ENCODE measurements at places on chromosomes 2 and 18.

DNA sequence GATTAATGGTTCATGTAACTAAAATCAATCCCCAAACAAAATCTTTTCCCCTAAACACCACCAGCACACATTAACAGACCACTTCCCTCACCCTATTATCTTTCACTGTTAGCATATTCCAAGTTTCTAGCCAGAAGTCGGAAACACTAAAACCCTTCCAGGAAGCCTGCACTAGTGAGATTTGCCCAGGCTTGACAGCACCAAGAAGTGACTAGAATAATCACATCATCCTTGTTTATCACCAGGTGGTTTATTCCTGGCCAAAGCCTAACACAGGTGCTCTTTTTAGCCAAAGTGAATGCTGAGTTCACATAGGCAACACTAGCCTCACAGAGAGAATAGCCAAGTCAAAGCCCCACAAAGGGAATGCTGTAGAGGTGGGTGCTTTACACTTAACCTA is 221.2 kb upstream of the HNRNPA3 start:
- DNase-seq: no peak
- H3K4me3 ChIP-seq: no peak overlapping the region
- no peaks in the 10 kb centered on the region for H3K4me1 ChIP-seq
- no peaks in the 10 kb centered on the region for H3K36me3 ChIP-seq

DNA sequence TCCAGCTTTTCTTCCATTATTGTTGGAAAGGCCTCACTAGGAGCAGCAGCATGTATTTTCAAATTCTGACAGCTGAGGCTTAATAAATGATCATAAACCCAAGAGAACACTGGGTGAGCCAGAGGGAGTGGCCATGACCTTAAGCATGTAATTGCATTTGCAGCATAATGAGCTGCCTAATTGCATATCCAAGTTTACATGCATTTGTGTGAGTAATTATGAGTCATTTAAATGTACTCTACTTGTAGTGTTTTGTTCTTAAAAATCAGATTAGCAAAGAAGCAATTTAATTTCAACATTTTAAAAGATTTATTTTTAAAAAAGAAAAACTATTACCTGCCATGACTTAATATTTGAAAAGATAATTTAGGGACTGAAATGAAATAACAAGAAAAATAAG is 74.8 kb downstream of the NOL10 start:
- DNase-seq: no peak
- no peaks in the 10 kb centered on the region for H3K27me3 ChIP-seq
- H3K4me3 ChIP-seq: no peak overlapping the region
- H3K4me1 ChIP-seq: no peaks in the 10 kb centered on the region

DNA sequence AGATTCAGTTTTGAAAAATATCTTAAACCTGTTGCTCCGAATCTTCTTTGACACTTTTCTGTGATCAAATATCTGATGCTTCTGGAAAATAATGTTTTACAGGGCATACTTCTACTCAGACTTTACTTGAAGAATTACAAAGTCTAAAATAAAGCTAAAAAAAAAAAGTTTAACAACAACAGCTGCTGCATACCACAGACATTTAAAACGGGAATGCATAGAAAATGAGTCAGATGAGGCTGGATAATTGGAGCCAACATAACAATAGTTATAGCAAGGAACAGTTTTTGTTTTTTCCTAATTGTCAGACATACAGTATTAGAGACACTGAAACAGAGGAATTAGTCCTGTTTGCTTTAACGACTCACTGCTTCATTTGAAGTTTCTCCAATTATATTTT is 1090.2 kb downstream of the SUCLG1 start:
- H3K4me1 ChIP-seq: no peaks in the 10 kb centered on the region
- H3K36me3 ChIP-seq: no peaks in the 10 kb centered on the region
- no peak overlapping the region for H3K27ac ChIP-seq
- H3K27me3 ChIP-seq: no peaks in the 10 kb centered on the region

DNA sequence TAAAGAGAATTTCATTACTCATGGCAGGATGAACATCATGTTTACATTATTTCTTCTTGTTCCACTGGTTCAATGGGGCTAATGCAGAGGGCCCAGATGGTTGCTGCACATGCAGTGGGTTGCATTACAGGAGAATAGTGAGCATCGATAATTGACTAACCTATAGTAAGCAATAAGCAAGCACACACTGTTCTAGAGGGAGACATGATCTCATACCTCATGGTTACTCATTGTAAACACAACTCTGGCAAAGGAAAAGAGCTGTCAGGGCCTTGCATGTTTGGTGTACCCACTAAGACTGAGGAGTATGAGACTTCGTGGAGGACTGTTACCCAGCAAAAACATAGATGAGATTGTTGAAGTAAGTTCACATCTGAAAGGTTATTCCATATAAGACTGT is 885.6 kb upstream of the VRK2 start:
- no peaks in the 10 kb centered on the region for H3K27me3 ChIP-seq
- no peak for DNase-seq
- H3K36me3 ChIP-seq: no peaks in the 10 kb centered on the region
- H3K4me3 ChIP-seq: no peak overlapping the region

- H3K27me3 ChIP-seq: peaks cover 25% of the 10 kb centered on the region
- no peak overlapping the region for H3K27ac ChIP-seq
- no peak overlapping the region for H3K4me3 ChIP-seq
- no peak for DNase-seq
- H3K4me1 ChIP-seq: peaks cover 25% of the 10 kb centered on the region
Measured at GRCh38 chr2:230861552-230862255, 3.0 kb upstream of the ITM2C start.

DNA sequence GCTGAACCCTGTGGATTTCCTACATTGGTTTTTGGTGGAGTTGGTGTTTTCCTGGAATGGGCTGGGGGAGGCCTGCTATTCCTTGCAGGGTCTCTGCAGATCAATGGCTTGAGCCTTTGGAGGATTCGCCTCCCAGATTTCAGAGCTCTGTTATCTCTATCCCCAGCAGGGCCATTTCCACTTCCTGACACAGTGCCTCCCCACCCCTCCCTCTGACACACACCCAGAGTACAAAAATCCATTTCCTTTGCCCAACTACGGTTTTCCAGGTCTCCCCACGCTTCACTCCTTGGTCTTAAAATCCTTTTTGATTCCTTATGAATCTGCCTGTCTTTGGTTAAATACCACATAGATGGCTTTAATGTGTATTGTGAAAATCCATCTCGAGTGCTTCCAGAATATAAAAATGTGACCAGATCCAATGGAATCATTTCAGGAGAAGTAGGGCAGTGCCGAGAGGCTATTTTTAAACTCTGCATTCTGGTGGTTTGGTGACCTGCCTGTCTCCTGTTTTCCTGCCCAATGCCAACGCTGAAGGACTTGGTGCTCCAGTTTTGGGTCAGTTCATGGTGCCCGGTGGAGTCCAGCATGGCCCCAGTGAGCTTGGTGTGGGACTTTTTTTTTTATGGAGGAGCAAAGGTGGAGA is 60.9 kb downstream of the ARL4C start:
- H3K36me3 ChIP-seq: no peaks in the 10 kb centered on the region
- no peak overlapping the region for H3K27ac ChIP-seq
- DNase-seq: no peak
- H3K27me3 ChIP-seq: no peaks in the 10 kb centered on the region
- H3K4me1 ChIP-seq: no peaks in the 10 kb centered on the region

GRCh38 chr18:69752737-69753380 is 194.8 kb downstream of the CD226 start:
- H3K36me3 ChIP-seq: no peaks in the 10 kb centered on the region
- DNase-seq: no peak
- H3K4me3 ChIP-seq: no peak overlapping the region
- no peaks in the 10 kb centered on the region for H3K4me1 ChIP-seq
- no peaks in the 10 kb centered on the region for H3K27me3 ChIP-seq
- H3K27ac ChIP-seq: no peak overlapping the region

DNA sequence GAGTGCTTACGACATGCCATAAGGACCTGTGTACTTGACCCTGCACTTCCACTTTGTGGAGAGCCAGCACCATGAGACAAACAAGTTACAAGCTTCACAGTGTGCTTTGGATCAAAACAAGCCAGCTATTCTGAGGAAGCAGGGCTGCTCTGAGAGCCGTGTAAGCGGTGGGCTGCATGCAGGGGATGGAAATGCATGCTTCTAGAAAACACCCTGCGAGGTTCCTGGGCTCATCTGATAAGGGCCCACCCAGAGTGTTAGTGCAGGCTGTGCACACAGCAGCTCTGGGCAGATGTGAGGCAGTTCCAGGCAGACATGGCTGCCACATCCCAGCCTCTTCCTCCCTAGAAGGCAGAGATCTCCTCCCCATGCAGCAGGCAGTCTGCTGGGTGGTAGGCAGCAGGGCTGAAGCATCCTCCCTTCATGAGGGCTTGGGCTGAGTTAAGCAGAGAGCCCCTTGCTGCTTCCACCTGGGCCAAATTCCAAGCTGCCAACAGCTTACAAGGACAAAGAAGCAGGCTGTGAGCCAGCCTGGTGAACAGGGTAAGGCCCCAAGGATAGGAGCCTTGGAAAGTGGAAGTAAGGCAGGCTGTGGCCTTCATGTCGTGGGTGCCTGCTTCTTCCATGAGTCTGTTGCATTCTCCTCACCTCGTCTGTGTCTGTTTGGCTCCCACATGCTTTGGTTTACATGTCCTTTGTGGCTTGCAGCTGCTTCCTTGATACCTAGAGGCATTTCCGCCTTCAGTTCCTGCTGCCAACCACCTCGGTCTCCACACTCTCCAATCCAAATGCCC is 7.7 kb downstream of the PSD4 start:
- no peak overlapping the region for H3K4me3 ChIP-seq
- peaks cover 46% of the 10 kb centered on the region for H3K4me1 ChIP-seq
- peak; percentile 59 for DNase-seq

- DNase-seq: peak; percentile 30
- no peak overlapping the region for H3K4me3 ChIP-seq
- H3K27ac ChIP-seq: no peak overlapping the region
Measured at GRCh38 chr2:1219901-1220573, 193.2 kb upstream of the TPO start.

- H3K4me3 ChIP-seq: no peak overlapping the region
- no peaks in the 10 kb centered on the region for H3K27me3 ChIP-seq
Measured at GRCh38 chr2:127419448-127420038, 1.3 kb downstream of the PROC start.

DNA sequence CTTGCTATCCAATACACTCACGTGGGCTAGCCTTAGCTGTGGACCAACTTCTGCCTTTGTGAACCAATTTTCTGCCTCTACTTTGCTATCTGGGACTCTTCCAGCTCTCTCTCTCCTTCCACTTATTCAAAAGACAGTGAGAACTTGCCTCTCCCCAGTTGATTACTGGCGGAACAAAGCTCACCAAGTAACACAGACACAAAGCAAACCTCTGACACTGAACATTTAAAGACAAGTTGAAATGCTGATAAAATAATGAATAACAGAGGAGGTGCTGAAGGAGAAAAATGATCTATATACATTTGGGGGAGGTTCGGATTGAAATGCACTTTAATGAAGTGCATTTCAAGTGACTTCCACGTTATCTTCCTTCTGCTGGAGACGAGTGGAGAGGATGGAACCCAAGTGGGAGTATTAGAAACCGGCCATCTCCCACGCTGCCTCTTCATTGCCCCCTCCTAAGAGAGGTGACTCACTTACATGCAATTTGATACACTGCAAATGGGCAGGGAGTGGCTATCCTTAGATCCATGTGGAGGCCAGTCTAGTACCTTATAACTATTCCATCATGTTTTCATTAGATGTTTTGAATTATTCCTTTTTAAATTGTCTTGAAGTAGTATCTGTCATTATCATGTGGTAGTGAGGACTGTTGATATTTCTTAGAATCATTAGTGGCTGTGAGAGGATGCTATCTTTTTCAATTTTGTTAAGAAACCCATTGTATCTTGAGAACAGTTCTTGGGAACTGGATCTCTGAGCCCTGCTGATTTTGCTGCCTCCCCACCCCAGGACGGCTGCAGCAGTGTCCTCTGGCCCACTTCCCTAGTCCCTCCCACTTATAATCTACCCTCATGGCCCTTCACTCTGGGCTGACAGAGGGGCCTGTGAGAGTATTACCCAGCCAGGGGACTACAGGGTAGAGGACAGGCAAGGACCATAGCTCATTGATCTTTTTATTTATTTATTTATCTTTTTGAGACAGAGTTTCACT is 6.0 kb upstream of the GLI2 start:
- no peak overlapping the region for H3K4me3 ChIP-seq
- no peaks in the 10 kb centered on the region for H3K36me3 ChIP-seq
- H3K4me1 ChIP-seq: peaks cover 6% of the 10 kb centered on the region
- peaks cover 17% of the 10 kb centered on the region for H3K27me3 ChIP-seq

- H3K4me3 ChIP-seq: no peak overlapping the region
- no peaks in the 10 kb centered on the region for H3K4me1 ChIP-seq
- H3K36me3 ChIP-seq: no peaks in the 10 kb centered on the region
Measured at GRCh38 chr2:127605691-127606263, 40.2 kb upstream of the GPR17 start.

GRCh38 chr2:96926791-96927190 is 56.9 kb upstream of the SEMA4C start:
- no peak for DNase-seq
- no peak overlapping the region for H3K4me3 ChIP-seq
- no peaks in the 10 kb centered on the region for H3K36me3 ChIP-seq
- H3K4me1 ChIP-seq: peaks cover 17% of the 10 kb centered on the region

- H3K4me1 ChIP-seq: no peaks in the 10 kb centered on the region
- H3K4me3 ChIP-seq: no peak overlapping the region
- no peaks in the 10 kb centered on the region for H3K36me3 ChIP-seq
- no peak overlapping the region for H3K27ac ChIP-seq
- no peaks in the 10 kb centered on the region for H3K27me3 ChIP-seq
- DNase-seq: no peak
Measured at GRCh38 chr18:68103561-68103960, 587.0 kb upstream of the DSEL start.

- DNase-seq: no peak
- H3K27ac ChIP-seq: no peak overlapping the region
- H3K36me3 ChIP-seq: no peaks in the 10 kb centered on the region
- H3K27me3 ChIP-seq: no peaks in the 10 kb centered on the region
- no peak overlapping the region for H3K4me3 ChIP-seq
Measured at GRCh38 chr2:235968616-235969324, 199.4 kb downstream of the GBX2 start.

DNA sequence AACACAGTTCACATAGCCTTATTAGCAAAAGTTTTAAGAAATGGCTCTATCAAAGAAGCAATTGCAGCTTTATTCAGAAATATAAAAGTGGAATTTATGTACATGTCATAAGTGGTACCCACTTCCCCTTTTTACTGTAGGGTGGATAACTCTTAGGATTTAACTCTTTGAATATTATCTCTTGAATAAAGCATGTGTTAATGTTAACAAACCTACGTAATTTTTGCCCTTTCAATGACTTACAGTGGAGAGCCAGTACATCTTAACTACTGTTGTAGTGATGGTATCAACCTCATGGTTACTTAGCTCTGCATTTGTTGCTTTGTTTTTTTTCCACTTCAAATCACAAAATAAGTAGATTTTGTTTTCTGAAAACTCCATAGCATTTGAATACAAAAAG is 8.8 kb downstream of the NABP1 start:
- no peak overlapping the region for H3K27ac ChIP-seq
- no peak for DNase-seq
- peaks cover 53% of the 10 kb centered on the region for H3K4me1 ChIP-seq
- no peak overlapping the region for H3K4me3 ChIP-seq
- peaks cover 8% of the 10 kb centered on the region for H3K36me3 ChIP-seq
